IPS DF 6.9 (cell line): ENCODE measurements at places on chromosomes 2 and 18.

- no peak for DNase-seq
These were observed 649.6 kb upstream of the SETBP1 start for GRCh38 chr18:44031063-44031462.

- DNase-seq, result no peak
These were observed 138.7 kb upstream of the CCDC150 start for GRCh38 chr2:196500686-196501431.

GRCh38 chr2:63890678-63891077 lies 49.0 kb downstream of the UGP2 start:
- no peak for DNase-seq

GRCh38 chr2:69565431-69565839 lies 78.1 kb downstream of the AAK1 start:
- peak; percentile 55 for DNase-seq

GRCh38 chr2:17104454-17104853 lies 413.8 kb downstream of the RAD51AP2 start:
- no peak for DNase-seq
